ENCODE measurements at places on chromosomes 6 and 20.

GRCh38 chr6:12605888-12606345 lies 110.7 kb upstream of the PHACTR1 start:
- DNase-seq, result peak; percentile 71

DNA sequence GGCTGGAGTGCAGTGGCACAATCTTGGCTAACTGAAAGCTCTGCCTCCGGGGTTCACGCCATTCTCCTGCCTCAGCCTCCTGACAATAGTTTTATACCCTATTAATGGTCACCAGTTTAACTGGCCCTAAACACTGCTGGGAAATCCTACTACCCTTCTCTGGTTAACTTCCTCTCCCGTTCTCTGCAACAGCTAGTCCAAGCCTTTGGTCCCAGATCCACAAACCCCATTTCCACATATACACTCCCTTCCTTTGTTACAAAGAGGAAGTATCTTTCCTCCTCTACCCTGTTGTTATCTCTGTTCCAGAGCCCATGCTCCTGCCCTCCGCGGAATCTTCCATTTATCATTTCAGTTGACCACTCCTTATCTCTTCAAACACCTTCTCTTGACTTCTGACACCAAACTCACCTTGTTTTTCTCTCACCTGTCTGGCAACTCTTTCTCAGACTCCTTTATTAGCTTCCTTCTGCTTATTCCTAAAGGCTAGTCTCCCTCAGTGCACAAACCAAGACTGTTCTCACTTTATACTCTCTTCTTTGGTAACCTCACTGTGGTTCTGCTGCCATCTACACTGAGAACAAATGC lies 25.0 kb upstream of the TBC1D22B start:
- no peak for DNase-seq

DNA sequence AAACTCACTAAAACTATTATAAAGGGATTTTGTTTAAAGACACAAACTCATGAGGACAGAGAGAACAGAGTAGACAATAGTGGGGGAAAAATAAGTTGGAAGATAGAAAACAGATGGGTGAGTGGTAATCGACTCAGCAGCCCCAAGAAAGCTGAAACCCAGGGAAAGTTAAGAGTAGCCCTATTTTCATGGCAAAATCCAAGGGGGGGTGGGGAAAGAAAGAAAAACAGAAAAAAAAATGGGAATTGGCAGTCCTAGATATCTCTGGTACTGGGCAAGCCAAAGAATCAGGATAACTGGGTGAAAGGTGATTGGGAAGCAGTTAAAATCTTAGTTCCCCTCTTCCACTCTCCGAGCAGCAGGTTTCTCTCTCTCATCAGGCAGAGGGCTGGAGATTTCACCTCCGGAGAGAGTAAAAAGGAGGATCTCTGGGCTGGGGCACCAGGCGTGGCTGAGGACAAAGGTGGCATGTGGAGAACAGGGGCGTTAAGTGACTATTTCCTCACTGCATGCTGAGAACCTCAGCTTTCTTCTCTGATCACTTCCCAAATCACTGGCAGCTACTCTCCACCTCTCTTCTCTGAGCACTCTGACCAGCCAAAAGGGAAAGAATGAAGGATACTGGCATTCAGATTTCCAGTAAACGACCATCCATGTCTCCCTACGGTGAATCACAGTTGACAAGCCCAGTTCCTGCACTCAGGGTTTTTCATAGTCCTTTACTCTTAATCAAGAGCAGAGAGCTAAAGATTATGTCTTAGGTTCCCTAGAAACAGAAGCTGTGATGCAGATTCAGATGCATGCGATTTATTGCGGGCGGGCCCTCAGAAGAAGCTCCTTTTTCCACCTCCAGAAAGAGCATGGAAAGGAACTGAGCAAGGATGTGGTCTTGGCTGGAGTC lies 7.3 kb upstream of the RNF24 start:
- DNase-seq, result no peak

GRCh38 chr6:169495601-169496000 lies 206.2 kb downstream of the WDR27 start:
- no peak for DNase-seq

DNA sequence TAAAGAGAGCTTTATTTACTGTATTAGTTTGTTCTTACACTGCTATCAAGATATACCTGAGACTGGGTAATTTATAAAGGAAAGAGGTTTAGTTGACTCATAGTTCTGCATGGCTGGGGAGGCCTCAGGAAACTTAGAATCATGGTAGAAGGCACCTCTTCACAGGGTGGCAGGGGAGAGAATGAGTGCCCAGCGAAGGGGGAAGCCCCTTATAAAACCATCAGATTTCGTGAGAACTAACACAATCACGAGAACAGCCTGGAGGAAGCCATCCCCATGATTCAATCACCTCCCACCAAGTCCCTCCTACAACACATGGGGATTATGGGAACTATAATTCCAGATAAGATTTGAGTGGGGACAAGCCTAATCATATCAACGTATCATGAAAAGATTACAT lies 27.2 kb downstream of the ARID1B start:
- peak; percentile 11 for DNase-seq
